ENCODE measurements at places on chromosomes 2 and 18.

- DNase-seq = no peak
Measured at GRCh38 chr2:131493199-131493968, 1.2 kb upstream of the MZT2A start.

DNA sequence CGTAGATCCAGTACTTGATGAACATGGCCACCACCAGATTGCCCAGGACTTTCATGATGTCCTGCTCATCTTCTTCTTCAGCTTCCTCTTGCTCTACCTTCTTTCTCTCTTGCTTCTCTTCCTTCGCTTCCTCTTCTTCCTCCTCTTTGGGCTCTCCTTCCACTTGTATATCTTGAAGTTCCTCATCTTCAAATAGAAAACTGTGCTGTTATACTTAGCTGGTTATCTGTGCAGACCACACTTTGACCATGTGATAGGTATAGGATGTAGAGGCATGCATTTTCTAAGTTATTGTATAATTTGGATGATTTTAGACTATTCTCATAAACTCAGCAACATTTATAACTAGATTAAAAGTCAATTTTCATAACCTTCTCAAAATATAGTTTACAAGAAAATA lies 263.4 kb downstream of the NAPG start:
- DNase-seq = no peak

GRCh38 chr2:9356261-9356660 lies 67.1 kb downstream of the ITGB1BP1 start:
- DNase-seq = no peak

DNA sequence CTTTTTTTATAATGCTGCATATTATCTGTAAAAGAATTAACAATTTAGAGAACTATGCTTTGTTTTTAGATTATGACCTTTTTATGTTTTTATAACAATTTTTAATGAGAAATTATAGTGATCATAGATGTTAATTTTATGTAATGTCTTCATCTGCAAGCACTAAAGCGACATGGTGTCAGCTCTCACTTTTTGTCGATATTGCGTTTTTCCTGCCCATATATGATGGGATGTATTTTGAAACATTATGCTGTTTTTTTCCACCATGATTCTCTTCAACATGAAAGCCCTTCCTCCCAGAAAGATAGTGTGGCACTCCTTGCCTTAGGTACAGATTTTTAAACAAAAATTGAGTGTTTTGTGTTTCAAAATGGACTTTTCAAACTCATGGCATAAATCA lies 104.3 kb downstream of the KCNH7 start:
- DNase-seq = no peak

DNA sequence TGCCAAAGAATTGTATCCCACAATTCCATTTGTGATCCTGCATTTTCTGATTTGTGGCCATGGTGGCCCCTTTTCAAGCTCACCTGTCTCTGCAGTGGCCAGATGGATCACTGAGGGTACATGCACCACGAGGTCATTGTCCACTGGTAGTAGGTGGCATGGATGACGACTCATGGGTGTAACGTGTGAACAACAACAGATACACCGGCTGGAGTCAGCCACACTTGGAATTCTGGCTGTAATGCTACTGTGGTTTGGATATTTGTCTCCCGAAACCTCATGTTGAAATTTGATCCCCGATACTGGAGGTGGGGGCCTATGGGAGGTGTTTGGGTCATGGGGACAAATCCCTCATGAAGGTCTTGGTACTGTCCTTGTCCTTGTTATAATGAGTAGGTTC lies 102.2 kb upstream of the TAF1B start:
- DNase-seq = no peak

- no peak for DNase-seq
Measured at GRCh38 chr2:236993-237539, 26.8 kb downstream of the SH3YL1 start.

- DNase-seq = no peak
Measured at GRCh38 chr2:150159300-150159699, 328.2 kb downstream of the RND3 start.

GRCh38 chr2:42376758-42377157 lies 15.7 kb upstream of the COX7A2L start:
- DNase-seq = no peak

GRCh38 chr2:239693761-239694415 lies 293.1 kb upstream of the HDAC4 start:
- no peak for DNase-seq

DNA sequence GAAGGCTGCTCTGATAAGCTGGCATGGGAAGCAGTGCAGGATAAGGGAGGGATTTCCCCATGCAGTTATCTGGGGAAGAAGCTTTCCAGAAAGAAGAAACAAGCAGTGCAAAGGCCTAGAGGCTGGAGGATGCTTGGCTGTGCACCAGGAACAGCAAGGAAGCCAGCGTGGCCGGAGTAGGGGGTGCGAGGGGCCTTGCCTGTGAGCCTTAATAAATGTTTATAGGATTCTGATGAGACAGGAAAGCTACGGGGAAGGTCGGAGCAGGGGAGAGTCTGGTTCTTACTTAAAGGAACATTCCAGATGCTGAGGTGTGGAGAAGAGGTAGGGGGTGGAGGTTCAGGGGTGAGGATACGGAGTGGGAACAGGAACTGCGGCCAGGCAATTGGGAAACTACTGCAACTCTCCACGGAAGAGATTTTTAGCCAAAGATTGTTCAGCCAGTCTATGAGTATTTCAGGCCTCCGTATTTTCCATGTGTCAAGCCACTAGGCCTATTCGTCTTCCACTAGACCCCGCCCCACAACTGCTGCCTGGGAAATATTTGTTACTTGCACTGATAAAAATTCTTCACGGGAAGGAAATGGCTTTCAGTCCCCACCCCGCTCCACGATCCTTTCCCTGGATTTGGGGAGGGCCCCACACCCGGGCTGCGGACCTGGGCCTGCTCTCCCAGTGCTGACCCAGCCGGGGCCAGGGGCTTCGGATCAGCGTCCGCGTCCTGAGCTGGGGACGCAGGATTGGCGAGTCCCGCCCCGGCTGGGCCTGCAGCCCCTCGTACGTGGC lies 516 bp downstream of the EIF2AK2 start:
- peak; percentile 54 for DNase-seq
